ENCODE measurements at places on chromosomes 6 and 20. TPM values are rescaled to one million over a fixed set of nuclear protein-coding genes. Genes with fewer than 3 reads are reported as not detected.

- no peak for DNase-seq
Measured at GRCh38 chr6:126539022-126539421, 199.1 kb downstream of the CENPW start.

DNA sequence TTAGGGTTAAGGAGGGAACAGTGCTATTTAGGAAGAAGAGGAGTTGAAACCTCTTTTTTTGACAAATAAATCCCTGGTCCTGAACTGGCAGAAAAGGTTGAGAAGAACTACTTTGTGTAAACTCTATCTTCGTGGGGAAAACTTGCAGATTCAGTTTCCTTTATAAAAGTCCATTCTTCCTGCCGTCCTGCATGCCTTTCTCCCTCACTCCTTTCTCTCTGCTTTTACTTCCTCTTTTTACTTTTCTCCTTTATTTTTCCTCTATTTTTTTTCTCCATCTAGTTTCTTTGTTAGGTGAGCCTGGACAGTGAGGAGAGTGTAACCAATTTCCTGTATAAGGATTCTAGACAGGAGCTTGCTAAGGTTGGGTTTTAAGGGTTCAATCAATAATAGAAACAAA lies 52.7 kb downstream of the TPBG start:
- DNase-seq: no peak

DNA sequence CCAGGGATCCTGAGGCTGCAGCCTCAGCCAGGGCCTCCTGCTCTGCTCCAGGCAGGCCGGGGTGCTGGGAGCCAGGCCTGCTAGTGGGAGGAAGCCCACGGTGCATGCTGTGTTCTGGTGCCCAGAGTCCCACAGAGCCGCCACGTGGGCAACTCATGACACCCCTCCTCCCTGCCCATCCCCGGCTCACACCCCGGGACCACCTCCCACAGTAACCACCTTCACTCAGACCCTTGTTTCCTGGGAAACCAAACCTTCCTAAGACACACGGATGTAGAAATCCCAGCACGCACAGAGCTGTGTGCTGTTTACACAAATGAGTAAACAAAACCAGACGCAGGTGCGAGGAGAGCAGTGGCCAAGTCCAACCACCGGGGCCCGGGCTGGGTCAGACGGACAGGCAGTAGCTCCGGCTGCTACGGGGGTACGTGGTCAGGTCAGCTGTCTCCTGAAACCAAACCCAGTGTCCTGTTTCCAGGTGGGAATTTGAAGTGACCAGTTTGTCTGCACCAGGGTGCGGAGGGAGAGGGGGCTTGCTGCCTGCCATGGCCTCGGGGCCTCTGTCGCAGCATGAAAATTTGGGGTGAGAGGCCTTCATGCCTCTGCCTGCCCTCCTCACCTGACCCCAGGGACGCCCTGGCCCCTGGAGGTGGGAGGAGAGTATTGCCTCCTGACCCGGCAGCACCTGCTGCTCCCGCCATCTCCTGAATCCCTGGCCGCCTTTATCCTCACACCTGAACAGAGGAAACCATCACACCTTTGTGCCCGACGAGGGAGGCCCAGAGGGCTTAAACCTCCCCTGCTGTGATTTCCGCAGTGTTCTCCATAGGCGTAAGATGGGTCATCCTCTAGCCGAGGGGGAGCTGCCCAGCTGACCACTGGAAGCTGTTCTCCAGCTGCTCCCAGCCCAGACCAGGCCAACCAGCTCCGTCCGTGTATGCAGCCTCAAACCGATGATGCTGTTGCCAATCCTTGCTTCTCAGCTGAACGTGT lies 52.0 kb upstream of the SMOC2 start:
- peak; percentile 44 for DNase-seq

DNA sequence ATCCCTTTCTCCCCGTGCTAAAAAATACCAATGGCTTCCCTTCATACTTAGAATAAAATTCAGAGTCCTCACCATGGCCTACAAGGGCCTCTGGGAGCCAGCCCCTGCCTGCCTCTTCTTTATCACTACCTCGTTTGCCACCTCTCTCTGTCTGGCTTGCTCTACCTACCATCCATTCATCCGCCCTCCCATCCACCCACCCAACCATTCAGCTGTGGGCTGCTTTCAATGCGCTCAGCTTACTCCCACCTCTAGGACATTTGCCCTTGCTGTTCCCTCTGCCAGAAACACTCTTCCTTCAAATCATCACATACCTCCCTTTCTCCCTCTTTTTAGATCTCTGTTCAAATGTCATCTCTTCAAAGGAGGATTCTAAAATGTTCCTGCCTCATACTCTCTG lies 44.4 kb downstream of the PACSIN1 start:
- no peak for DNase-seq

DNA sequence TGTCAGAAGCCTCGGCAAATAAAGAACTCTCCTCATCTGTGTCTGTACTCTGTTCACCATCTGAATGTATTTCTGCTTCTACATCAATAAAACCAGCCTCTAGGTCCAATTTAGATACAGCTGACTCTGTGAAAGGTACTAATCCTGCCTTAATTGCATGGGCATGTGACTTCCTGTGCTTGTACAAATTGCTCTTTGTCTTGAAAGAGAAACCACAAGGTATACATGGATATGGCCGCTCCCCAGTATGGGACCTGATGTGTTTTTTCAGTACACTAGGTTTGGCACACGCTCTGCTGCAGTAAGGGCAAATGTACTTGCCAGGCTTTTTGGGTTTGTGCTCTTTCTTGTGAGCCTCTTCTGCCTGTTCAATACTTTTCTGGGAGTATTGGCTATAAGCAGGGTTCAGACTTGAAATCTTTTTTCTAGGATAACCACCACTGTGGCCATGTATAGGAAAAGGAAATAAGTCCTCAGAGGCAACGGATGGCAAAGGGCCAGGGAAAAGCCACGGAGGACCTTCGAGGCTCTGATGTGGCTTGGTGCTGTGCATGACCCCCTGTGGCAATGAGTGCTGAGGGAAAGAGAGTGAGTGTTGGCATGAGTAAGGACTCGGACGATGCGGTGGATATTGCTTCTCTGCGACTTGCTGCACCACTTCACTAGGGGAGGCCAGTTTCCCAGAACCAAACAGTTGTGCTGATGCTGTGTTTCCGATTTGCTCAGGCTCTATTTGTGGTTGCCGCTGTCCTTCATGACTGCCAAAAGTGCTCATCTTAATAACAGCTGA lies 170.9 kb downstream of the HIVEP2 start:
- DNase-seq: no peak

EYS gene
- 0.11 TPM for total RNA-seq

ECT2L gene
- not detected for total RNA-seq

LY6G6D gene
- total RNA-seq: not detected

LBP gene
- total RNA-seq: 0.35 TPM

Data from H9 (cell line).